ENCODE measurements at places on chromosomes 16 and 17.
A peak's percentile ranks its signal among the peaks of the same experiment; 100 is the strongest.

DNA sequence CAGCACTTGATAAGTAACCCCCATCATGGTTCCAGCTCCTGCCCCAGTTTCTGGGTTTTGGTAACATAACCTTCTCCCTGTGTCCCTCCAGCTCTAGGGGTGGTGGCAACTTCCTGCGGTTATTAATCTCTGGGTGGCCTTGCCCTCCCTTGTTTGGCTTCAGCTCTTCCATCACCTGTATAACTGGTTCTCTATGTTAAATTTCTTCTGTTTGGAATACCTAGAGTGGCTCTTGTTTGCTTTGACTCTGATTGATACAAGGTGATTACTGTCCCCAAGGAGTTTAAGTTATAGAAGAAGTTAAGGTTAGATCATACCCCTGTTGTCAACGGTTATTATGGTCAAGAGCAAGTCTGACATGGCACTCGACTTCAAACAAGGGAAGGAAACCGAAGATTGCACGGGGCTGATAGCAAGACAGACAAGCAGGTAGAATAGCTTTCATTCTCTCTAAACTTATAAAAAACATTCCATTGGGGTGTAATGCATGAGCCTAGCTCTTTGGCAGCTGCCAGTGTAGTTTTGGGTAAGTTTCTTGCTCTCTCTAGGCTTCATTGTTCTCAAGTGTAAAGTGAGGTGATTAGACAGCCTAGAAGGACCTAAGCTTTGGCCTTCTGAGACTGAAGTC lies 11.0 kb upstream of the CCR7 start:
- no peak for DNase-seq

- no peak for DNase-seq
Observed at GRCh38 chr17:39251997-39252396, 26.3 kb upstream of the STAC2 start.

- DNase-seq: no peak
Observed at GRCh38 chr17:40485851-40486521, 15.4 kb downstream of the TNS4 start.

DNA sequence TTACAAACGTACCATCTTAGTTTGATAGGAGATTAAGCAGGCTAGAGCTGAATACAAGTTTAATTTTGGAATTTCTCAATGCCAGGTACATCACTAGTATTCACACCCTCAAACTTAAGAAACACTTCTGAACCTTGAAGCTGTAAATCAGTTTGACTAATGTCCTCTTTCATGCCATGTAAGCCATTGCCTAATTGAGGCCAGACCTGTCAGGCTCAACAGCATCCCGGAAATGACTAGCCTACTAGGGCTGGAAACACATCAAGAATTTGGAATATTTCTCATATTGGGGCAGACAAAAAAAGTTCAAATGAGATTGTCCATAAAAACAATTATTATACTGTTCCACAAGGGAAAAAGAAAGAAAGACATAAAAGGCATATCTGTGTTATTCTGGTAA lies 1.7 kb downstream of the USP32 start:
- DNase-seq: peak; percentile 66

GRCh38 chr17:1640329-1641064 lies 5.0 kb downstream of the SCARF1 start:
- no peak for DNase-seq

DNA sequence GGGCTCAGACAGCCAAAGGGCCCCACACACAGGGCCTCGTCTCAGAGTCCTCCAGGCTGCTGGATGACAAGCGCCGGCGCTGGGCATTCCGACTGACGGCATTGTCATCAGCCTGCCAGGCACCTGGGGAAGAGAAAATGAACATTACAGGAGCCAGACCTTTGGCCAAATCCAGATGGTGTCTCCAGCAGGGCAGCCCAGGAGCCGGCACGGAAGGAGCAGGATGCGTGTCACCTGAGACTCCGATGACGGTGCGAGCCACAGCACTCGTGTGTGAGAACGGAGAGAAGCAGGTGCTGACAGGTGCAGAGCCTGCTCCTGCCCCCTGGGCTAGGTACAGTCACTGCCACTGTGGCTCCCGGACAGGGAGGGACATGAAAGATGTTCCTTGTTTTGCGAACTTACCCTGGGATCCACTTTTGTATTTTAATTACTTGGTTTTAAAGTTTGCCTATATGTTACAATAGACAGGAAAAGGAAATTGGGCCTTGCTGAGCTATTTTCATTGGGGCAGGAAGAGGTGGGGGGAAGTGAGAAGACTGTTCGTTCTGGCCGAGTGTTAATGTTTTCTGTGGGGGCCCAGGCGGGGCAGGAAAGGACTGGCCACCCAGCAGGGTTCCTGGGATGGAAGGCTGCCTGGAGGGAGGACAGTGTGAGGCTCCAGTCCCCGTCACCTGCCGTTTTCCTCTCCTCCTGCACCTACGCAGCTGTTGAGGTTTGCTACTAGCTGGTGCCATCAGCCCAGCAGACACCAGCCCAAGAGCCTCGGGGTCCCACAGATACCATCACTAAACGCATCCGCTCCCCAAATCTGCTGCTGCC lies 4.4 kb upstream of the FOXJ1 start:
- DNase-seq: no peak

GRCh38 chr16:9048302-9048700 lies 43.1 kb upstream of the HAPSTR1 start:
- DNase-seq: no peak

DNA sequence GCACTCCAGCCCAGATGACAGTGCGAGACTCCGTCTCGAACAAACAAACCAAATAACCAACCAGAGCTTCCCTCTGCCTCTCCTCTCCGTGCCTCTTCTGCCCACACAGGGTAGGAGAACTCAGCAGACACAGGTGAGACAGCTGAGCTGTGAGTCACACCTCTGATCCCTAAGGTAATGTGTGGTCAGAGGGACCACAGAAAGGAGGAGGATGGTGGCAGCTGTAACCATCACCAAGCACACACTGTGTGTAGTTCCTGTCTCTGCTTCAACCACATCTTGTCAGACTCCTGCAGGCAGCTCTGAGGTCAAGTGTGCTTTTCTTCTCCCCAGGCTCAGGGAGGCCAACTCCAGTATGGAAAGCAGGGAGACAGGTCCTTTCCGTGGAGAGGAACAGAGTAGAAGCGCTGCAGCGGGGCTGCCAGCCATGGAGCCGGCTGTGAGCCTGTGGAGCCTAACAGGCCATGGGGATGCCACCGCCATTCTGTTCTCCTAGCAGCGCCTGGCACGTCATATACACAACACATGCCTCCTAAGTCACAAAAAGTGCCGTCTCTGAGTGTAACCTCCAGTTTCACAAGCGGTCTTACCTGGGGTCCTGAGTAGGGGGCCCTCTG lies 7.1 kb downstream of the NUDT16L1 start:
- no peak for DNase-seq

DNA sequence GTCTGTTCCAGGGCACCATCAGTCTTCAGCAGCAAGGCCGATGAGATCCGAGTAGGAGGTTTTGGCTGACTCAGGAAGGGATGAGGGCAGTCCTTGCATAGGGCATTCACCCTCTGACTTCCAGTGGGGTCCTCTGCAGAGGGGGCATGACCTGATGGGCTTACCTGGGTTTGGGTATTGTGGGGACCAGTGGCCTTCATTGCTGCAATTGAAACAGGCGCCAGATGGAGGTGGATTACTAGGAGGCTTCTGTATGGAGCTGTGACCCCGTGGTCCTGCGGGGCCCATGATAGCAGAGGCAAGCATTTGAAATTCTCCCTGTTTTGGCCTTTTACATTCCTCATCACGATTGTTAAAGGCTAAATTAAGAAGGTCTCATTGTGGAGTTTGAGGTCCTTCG lies 2448.7 kb downstream of the TP53TG3F start:
- DNase-seq: no peak

- peak; percentile 99 for DNase-seq
Observed at GRCh38 chr17:76246080-76247066, 6.1 kb upstream of the RNF157 start.

GRCh38 chr16:72997141-72997542 lies 50.8 kb downstream of the ZFHX3 start:
- DNase-seq: peak; percentile 77

- no peak for DNase-seq
Observed at GRCh38 chr17:16428098-16428882, 12.9 kb downstream of the TRPV2 start.

DNA sequence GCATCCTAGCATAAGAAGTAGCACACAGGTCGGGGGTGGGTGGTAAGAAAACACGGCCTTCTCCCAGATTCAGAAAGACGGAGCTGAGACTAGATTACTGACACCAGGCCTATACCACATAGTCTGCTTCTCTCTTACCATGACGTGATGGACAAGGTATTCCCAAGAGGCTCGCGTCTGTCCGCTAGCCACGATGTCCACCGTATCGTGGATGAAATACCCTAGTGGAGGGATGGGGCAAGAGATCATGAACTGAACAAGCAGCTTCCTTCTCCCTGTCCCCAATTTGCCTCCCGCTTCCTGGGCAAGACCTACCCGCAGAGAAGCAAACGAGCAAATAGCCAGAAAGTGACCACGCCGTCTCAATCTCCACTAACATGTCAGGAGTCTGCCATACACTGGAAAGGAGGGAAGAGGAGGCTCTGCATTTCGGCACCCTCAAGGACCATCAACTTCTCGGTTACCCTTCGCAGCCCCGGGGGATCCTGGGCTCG lies 820 bp downstream of the TLCD1 start:
- DNase-seq: no peak

DNA sequence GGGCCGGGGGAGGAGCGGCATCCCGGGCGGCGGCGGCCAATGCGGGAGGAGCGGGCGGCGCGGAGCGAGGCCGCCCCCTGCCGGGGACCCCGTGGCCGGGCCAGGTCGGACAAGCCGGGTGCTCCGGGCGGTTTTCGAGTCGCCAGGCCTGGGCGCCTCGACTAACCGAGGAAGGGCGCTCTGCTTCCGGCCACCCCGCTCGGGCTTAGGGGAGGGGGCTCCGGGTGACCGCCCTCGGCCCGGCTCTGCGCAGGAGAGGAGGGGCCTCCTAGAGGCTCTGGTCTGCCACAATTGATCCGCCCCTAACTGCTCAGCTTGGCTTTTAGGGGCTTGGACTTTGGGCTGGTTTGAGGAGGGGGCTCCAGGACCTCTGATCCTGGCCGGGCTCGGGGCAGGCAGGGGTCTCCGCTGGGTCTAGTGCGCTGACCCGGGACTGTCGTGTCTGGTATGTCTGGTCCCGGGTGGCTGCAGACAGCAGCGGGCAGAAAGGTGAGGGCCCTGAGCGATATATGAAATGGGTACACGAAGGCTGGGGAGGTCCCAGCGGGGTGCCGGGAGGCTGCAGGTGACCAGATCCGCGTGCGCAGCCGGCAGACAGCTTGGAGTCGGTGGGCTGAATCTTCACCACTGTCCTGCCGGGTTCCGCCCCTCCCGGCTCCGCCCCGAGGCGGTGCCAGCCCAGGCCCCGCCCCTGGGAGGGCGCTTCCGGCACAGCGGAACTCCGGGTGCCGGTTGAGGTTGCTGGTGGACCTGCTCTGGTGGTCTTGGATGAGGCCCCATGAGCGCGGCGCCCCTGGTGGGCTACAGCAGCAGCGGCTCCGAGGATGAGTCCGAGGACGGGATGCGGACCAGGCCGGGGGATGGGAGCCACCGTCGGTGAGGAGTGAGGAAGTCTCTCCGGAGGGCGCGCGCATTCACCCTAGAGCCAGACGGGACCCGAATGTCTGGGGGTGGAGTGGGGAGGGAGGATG lies at the start of gene USB1:
Gene USB1 (plus strand): TSS at position 702 of the 971 bp plus-strand sequence. CDS start 77 bp downstream, at position 779.
- DNase-seq: peak; percentile 66

DNA sequence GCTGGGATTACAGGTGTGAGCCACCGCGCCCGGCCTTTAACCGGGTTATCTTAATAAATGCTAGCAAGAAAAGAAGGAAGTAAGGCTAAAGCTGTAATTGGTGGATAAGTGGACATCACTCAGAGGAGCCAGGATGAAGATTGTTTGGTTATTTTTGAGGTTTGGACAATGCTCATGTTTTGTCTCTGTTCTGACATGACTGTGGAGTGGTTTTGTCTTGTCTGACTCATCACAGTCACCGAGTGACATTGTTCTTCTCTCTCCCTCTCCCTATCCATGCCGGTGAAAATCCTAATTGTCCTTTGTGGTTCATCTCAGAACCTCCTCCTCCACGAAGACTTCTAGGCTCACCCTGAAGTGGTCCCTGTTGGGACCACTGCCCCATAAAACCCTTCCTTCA lies 23.5 kb upstream of the GRIN2A start:
- no peak for DNase-seq

GRCh38 chr16:56848029-56848936 lies 16.7 kb upstream of the SLC12A3 start:
- DNase-seq: no peak

DNA sequence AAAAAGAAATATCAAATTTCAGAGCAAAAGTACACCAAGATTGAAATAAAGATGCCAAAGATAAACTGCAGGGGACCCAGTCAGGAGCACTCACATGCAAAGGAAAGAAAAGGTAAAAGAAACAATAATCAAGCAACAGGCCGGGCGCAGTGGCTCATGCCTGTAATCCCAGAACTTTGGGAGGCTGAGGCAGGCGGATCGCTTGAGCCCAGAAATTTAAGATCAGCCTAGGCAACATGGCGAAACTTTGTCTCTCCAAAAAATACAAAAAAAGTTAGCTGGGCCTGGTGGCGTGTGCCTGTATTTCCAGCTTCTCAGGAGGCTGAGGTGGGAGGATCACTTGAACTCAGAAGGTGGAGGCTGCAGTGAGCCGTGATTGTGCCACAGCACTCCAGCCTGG lies 107.6 kb upstream of the SMURF2 start:
- no peak for DNase-seq

DNA sequence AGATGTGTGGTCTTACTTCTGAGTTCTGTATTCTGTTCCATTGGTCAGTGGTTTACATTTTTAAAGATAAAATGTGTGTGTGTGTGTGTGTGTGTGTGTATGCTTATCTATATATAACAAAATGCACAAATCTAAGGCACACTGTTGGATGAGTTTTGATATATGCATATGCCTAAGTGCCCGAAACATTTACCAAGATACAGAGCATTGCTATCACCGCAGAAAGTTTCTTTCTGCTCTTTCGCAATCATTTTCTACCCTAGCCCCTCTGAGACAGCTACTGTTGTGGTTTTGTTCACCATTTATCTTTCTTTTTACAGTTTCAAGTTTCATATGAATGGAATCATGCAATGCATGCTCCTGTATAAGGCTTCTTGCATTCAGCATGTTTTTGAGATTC lies 97.0 kb downstream of the MRTFB start:
- no peak for DNase-seq

GRCh38 chr16:60636117-60636516 lies 1400.1 kb downstream of the CDH8 start:
- no peak for DNase-seq

DNA sequence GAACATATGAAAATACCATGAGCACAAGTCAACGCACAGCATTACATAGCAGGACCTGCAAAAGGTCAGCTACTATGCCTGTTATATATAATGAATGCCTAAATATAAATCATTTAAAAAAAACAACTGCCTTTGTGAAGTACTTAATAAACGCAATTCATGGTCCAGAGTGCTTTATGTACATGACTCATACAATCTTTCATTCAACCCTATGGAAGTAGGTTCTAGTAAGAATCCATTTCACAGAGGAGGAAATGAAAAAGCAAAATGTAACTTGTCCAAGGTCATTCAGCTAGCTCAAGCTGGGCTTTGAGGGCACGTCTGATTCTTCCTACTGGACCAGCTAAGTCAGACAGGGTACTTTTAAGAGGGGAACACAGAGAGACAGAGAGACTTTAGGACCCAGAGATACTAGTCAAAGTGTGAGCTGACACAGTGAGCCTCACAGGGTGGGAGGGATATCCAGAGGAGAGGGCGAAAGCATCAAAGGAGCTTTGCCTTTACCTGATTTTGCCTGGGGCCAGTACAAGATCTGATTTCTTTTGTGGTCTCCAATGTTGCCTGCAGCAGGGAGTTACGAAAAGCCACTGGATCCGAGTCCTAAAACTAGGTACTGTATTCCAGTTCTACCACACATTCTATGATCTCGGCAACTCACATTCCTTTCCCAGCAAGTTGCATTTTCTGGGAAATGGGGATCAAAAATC lies 83.4 kb upstream of the ZFHX3 start:
- DNase-seq: no peak
